GM18507 (cell line): ENCODE measurements at places on chromosomes 2 and 18.

DNA sequence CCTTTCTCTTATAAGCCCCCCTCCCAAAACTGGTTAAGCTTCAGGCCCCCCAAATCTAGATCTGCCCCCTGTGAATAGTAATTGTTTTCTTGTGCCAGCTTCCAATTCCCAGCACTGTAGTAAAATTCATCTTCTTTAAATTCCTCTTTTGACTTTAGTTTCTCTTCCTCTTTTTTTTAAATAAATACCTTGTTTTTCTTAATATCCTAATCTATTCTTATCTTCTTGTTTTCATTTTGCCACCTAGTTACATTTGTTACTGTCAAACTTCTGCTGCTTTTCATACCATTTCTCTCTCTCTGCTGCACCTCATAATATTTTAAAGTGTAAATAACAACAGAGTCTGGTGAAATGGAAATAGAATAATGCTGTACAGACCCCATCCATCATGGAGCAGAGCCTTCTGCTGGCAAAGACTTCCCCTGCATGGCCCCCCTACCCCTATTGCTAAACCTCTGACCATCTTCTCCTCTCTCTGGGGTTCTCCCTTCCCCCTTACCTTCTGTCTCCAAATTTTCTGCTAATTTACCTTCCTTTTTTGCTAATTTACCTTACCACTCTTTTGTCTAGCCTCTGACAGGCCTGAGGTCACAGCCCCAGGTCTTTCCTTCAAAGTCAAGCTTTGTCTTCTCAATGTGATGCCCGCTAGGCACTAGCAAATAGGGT lies 94.9 kb upstream of the PAPOLG start:
- no peak for DNase-seq

DNA sequence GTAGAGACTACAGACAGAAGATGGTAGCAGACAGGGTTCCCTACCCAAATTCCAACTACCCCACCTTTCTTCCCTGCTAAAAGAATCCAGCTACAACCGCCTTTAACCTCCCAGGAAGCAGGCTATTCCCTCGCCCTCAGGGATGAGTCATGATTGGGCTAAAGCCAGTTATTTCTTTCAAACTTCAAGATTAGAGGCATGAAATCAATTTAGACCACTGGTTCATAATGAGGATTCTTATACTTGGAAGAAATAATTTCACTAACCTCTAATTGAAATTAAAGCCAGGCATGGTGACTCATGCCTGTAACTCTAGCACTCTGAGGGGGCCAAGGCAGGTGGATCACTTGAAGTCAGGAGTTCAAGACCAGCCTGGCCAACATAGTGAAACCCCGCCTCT lies 20.0 kb downstream of the TRIP12 start:
- no peak for DNase-seq

DNA sequence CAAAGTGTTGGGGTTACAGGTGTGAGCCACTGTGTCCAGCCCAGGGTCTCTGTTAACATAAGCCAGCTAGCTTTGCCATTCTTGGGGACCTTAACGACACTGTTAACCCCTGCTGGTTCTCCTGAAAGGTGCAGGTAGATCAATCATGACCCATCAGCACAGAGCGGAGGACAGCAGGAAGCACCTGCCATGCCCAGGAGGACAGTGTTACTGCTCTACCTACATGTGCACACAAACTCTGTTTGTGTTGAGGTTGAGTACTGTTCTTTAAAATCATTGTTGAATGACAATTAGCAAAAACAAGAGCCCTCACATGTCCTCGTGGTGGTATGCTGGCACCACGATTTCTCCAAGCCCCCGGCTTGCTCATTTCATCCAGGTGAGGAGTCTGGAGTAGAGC lies 120.9 kb downstream of the FAM210A start:
- DNase-seq, result no peak

GRCh38 chr2:212424082-212424481 lies 114.5 kb downstream of the ERBB4 start:
- no peak for DNase-seq

DNA sequence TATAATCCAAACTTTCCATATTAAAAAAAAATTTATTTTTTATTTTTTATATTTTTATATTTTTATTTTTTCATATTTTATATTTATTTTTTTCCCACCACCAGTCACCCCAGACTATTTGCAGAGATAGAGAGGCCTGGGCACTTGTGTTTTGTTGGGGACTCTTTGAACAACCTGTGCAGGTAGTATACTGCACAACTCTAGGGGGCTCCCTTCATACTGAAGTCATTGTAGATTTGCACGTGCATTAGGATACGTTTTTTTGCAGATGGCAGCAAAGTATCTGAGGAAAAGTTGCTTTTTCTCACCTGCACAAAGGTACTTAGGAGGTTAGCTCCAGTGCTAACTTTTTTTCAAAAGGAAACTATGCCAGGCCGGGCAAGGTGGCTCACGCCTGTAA lies 73.9 kb upstream of the TANC1 start:
- DNase-seq, result no peak

DNA sequence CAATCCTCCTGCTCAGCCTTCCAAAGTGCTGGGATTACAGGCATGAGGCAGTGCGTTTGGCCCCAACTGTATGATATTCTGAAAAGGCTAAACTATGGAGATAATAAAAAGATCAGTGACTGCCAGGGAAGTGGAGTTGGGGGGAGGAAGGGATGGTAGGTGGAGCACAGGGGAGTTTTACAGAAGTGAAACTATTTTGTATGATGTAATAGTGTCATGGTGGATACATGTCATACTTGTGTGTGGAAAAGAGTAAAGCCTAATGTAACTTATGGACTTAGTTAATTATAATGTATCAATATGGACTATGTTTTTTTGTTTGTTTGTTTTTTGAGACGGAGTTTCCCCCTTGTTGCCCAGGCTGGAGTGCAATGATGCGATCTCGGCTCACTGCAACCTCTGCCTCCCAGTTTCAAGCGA lies 2.9 kb upstream of the GGCX start:
- DNase-seq, result no peak

DNA sequence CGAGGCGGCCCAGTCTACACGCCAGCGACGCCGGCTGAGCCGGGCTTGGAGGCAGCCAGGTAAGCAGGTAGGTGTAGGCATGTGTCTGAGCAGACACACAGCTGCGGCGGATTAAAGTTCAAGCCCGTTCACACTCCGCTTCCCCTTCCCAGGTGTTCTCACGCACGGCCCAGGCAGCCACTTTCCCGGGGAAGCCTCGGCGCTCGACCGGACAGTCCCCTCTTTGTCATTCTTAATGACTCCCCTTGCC lies 367 bp downstream of the TGFA start:
- no peak for DNase-seq

GRCh38 chr2:100902817-100903405 lies 83.0 kb downstream of the NPAS2 start:
- no peak for DNase-seq

GRCh38 chr2:75406131-75406581 lies 154.6 kb downstream of the EVA1A start:
- DNase-seq, result no peak

GRCh38 chr18:36496022-36496421 lies 198.5 kb downstream of the FHOD3 start:
- no peak for DNase-seq

GRCh38 chr18:35803551-35803950 lies 168.9 kb upstream of the RMP24 start:
- DNase-seq, result no peak

DNA sequence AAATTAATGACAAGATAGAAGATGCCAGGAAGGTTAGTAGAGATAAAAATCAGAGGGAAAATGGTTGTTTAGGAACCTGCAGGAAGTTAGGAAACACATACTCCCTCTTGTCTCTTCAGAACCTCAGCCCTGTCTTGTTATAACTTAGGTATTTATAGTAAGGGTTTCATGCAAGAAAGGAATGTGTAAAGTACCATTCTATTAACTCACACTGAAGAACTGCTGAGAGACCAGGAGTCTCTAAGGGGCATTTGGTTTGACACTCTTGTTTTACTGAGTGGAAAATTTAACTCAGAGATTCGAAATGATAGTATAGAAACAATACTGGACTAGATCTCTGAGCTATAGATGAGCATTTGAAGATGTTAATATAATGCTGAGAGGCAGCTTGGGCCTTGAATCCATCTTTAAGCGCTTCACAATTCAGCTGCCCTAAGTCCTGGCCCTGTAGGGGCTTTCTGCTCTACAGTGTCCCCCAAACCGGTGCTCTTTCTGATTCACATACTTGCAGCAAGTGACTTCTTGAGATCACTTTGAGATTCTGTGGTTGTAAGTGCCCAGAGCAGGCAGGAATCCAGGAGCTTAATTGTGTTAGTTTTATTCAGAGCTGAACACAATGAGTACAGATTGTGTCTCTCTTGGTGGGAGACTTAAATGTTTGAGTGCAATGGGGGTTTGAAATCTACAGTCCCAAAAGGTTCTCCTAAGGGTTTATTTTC lies 235.0 kb upstream of the RGPD4 start:
- no peak for DNase-seq

GRCh38 chr2:120596191-120596811 lies 139.4 kb upstream of the GLI2 start:
- no peak for DNase-seq

DNA sequence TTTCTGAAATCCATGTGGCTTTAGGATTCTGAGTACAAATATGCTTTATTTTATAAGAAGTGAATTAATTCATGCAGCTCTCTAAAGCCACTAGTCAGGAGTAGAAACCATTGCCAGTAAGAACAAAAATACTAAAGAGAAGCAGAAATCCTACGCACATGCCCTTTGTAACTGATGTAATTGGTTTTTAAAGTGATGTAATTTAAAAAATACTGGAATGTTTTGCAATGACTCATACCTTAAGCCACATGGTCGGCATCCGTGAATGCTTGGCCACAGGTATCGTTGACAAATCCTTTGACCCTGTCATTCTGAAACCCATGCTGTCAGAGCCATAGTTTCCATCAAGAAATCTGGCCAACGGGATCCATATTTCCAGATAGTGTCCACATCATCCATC lies 213.3 kb downstream of the ACKR3 start:
- DNase-seq, result no peak

- DNase-seq, result no peak
Observed at GRCh38 chr2:6506361-6506794, 359.3 kb downstream of the CMPK2 start.

- DNase-seq, result no peak
Observed at GRCh38 chr18:35442701-35443100, 55.1 kb downstream of the INO80C start.

GRCh38 chr2:68889021-68889420 lies 17.8 kb upstream of the BMP10 start:
- no peak for DNase-seq

GRCh38 chr18:70126832-70127231 lies 78.7 kb downstream of the RTTN start:
- DNase-seq, result no peak

DNA sequence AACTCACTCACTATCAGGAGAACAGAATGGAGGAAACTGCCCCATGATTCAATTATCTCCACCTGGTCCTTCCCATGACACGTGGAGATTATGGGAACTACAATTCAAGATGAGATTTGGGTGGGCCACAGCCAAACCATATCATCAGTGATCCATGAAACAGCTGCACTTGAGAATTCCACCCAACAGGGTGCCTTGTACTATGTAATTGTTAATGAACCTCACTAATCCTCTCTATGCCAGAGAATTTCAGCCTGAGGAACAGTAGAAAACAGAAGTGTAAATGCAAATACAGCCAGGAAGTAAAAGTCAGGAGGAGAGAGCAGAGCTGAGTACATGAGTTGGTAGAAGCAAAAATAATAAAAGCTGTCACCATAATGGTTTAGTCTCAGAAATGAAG lies 261.4 kb downstream of the EPHA4 start:
- DNase-seq, result no peak

GRCh38 chr2:96953611-96953978 lies 32.8 kb downstream of the FAM178B start:
- DNase-seq, result no peak

GRCh38 chr18:21146016-21146415 lies 34.4 kb upstream of the ROCK1 start:
- DNase-seq, result no peak

- no peak for DNase-seq
Observed at GRCh38 chr2:168311261-168311910, 64.0 kb upstream of the STK39 start.
